Pulmonary artery endothelial cell (primary cell): ENCODE measurements at places on chromosomes 3 and 15. TPM values are rescaled to one million over a fixed set of nuclear protein-coding genes. Genes with fewer than 3 reads are reported as not detected.
A peak's percentile ranks its signal among the peaks of the same experiment; 100 is the strongest.

DNA sequence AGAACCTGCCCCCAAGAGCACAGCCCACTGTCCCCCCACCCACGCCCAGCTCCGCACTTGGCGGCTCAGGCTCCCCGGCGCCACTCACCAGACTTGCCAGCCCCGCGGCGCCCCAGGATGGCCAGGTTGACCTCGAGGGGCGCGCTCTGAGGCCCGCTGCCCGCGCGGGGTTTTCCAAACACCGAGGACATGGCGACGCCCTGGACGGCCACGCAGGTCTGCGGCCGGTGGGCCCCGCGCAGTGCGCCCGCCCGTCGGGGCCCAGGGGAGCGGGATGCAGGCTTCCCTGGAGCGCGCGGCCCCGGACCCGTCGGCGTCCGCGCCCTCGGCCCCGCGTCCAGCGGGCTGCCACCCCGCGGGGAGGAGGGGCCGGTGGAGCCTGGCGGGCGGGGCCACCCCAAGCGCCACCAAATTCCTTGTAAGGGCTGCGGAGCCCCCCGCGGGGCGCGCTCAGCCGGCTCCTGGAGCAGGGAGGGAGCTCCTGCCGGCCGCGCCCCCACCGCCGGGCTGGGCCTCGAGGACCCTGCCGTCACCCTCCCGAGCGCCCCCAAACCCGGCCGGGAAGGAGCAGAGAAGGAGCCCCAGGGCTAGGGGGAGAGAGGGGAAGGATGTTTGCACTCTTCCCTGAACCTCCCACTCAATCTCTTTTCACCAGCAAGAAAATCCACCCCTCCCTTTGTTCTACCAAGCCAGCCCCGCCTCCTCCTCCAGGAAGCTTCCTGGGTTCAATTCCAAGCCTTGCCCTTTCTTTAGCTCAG lies at the start of gene RASL12:
TSS of gene RASL12 (minus strand) at position 347 of the 758 bp plus-strand sequence. CDS start at position 191, 156 bp downstream.
- no peak for DNase-seq

GRCh38 chr15:91426412-91426811 lies 326.4 kb downstream of the SV2B start:
- no peak for DNase-seq

- DNase-seq: no peak
Measured at GRCh38 chr15:56917652-56918045, 795 bp upstream of the TCF12 start.

DNA sequence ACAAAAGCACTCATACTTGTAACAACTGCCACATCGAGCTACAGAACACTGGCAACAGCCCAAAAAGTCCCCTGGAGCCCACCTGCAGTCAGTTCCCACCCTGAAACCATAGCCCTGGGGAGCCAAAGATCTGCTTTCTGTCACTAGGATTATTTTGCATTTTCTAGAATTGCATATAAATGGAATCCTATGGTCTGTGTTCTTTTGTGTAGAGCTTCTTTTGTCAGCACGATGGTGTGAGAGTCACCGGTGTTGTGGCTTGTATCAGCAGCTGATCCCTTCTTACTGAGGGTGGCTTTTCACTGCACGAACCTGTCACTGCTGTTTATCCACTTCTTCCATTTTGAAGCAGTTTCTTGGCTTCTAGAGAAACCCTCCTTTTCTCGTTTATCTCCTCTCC lies 60.1 kb upstream of the PRR23E start:
- no peak for DNase-seq

- no peak for DNase-seq
Measured at GRCh38 chr3:12294885-12295580, 6.2 kb downstream of the PPARG start.

- DNase-seq: no peak
Measured at GRCh38 chr3:85604641-85605040, 645.9 kb downstream of the CADM2 start.

DNA sequence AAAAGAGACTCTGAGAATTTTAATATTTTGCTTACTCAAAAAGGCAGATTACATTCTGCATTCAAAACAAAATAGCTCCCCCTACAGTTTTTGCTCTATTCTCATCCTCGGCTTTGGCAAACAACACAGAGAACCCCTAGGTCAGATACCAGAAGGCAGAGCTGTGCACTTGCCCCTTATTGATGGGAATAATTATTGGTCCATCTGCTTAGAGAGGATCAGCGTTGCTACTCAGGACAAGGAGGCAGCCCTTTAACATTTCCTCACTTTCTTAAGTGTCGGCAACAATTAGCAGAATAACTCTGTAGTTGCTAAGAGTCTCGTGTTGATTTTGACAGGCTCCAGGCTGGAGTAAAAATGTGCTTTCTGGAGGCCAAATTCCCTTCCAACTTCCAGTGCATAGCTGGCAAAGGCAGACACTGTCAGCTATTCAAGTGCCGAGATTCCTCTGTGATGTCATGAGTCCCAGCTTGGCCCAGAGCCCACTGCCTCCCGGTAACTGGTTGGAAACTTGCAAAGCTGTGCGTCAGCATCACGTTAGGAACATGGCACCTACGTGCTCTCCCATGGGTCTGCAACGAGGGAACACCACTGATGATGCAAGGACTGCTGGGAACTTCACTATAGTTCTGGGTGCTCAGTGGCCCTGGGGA lies 482.7 kb upstream of the ADAMTS9 start:
- DNase-seq: peak; percentile 33

DNA sequence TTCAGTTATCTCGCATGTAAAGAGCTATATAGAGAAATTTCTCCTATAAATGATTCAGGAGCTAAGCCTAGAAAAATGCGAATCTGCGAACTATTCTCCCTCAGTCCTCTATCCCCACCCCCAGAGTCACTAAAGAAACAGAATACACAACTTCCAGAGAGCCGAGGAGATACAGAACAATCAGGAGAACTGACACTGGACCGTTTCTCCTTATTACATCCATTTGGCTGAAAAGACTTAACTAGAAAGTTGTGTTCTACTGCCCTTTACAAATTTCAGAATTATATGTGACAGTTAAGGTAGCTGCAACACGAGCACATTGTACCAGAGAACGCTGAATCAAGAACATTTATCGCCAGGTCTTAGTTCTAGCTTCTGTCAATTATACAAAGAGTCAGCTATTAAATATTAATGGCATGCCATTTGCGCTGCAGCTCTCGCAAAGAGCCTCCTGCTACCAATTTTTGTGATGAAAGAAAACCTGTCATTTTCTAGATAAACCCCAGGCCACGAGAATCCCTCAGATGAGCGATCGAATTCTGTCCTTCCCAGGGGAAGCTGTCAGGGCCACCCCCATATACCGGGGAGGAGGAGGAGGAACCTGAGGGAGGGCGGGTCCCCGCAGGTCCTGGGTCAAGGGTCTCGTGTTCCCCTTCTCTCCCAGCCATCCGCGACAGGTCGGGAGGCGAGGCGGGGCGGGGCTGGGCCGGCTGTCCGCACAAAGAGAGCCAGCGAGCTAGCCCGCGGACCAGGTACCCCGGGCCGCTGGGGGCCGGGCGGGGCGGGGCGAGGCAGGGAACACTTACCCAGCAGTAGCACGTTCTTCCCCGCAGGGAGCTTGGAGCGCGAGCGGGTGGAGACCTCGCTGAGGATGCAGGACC lies 878 bp downstream of the DYNC1LI1 start:
- DNase-seq: no peak

- no peak for DNase-seq
Measured at GRCh38 chr15:66633041-66633937, 67.5 kb upstream of the LCTL start.

DNA sequence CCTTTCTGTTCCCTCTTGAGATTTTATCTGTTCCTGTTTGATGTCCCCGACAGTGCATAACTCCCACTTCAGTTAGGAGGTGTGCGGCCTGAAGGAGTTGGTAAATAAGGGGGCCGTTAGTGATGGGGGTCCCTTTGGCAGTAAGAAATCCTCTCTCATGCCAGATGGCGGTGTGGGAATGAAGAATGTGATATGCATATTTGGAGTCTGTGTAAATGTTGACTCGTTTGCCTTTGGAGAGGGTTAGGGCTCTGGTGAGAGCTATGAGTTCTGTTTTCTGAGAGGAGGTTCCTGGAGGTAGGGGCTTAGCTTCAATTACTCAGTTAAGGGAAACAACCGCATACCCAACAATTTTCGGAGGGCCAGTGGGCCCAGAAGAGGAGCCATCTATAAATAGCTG lies 38.8 kb upstream of the RNF7 start:
- DNase-seq: no peak

DNA sequence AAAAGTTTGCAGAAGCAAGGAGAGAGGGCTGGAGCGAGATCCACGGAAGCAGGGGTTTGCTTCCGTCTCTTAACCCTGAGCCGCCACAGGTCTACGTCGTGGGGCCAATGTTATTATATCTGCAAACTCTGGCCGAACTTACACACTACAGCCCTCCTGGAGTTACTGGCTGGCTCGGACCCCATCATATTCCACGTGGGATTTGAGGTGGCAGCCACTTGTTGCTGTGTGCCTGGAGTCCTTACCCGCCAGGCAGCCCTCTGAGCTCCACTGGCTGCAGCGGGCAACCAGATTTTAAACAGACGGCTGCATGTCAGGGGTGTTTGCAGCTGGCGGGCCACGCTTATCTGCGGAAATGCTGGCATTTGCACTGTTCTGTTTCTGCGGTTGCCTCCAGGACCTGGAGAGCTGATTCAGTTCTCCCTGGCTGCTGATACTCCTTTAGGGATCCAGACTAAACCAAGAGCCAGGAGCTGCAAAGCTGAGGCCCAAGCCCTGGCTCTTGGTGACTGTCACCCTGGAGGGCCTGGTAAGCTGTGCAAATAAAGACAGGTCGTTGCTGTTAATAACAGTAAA lies 34.7 kb downstream of the TM2D3 start:
- DNase-seq: no peak

- DNase-seq: no peak
Measured at GRCh38 chr3:77618686-77619085, 578.8 kb downstream of the ROBO2 start.

- DNase-seq: peak; percentile 93
Measured at GRCh38 chr15:85582131-85583079, 202.0 kb downstream of the AKAP13 start.

DNA sequence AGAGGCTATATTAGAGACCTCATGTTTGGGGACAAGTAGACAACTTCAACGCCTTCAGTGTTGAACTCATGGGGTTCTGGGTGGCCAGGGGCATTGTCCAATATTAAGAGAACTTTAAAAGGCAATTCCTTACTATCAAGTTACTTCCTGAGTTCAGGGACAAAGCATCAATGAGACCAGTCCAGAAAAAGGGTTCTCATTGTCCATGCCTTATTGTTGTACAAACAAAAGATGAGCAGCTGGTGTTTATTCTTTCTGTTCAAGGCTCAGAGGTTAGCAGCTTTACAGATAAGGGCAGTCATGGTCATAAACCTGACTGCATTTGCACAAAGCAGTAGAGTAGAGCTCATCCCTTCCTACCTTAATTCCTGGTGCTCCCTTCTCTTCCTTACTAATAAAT lies 18.5 kb upstream of the PDHB start:
- DNase-seq: no peak

DNA sequence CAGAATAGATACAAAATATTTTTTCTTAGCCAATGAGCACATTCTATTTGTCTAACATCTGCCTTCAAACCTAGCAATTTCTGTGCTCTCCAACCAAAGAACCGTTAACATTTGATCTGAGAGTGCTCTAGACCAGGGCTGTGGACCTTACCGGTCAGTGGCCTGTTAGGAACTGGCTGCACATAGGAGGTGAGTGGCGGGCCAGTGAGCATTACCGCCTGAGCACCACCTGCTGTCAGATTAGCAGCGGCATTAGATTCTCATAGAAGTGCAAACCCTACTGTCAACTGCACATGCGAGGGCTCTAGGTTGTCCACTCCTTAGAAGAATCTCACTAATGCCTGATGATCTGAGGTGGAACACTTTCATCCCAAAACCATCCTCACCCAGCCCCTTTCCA lies 131.7 kb downstream of the CADM2 start:
- no peak for DNase-seq

DNA sequence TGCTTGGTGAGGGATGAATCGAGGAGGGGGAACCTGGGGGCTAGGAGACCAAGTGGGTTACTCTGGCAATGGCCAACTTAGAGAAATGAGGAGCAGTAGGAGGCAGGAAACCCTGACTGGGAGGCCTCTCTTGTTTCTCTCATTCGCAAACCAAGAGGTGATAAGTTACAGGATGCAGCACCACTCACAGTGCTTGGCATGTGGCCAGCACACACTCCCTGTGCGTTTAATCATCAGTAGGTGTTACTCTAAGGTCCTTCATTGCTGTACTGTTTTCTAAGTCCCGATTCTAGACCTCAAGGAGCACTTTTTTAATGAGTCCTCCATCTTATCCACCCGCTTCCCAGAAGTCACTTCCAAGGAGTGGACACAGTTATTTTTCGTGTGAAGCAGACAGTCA lies 314.1 kb upstream of the TRIM42 start:
- DNase-seq: no peak

DNA sequence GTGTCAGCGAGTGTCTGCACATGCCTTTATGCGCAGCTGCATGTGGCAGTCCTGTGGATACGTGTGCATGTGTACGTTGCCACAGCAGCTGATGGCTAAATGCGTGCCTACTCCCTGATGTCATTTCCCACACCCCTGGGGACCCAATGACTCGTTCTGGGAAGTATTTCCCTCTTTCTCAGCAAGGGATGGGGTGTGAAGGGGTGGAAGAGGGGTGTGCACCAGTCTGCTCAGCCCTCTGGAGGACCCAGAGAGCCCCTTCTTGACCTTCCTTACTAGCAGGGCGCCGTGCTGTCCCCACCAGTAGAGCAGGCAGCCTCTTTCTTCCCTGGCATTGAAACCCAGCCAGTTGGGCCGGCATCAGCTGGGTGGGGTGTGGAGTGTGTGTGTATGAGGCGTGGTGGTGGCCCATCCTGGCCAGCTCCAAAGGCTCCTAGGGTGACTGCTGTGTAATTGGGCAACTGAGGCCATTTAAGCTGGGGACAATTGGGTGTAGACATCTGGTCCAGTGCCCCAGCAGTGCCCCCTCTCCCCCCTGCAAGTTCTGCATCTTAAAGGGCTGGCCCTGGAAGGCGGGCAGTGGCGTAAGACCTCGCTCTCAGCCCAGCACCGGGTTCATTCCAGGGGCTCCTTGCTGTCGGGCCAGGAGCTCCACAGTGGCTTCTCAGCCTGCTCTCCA lies 19.2 kb downstream of the SNX33 start:
- peak; percentile 94 for DNase-seq

- DNase-seq: no peak
Measured at GRCh38 chr3:188323067-188323842, 169.3 kb downstream of the LPP start.

The TMED3 gene
- 134 and 221 TPM in 2 replicates for total RNA-seq

The RASSF1 gene
- total RNA-seq: 17.0 and 22.5 TPM in 2 replicates

The SPINK8 gene
- total RNA-seq: not detected in 2 replicates

The LRRN1 gene
- total RNA-seq: not detected in 2 replicates

The GOLGA6L7 gene
- not detected in 2 replicates for total RNA-seq

The PRR20G gene
- not detected in 2 replicates for total RNA-seq

The PLD1 gene
- 78.9 and 81.0 TPM in 2 replicates for total RNA-seq

The MTHFS gene
- 12.1 and 17.3 TPM in 2 replicates for total RNA-seq

The UCN2 gene
- total RNA-seq: 0.07 TPM in 1 of 2 replicates, not detected in the other

The CHRNA7 gene
- 2.8 and 4.0 TPM in 2 replicates for total RNA-seq

The CHL1 gene
- not detected in 2 replicates for total RNA-seq

The KLHL40 gene
- total RNA-seq: not detected in 2 replicates

The LRRC2 gene
- 0.07 and 0.85 TPM in 2 replicates for total RNA-seq

The OCA2 gene
- total RNA-seq: not detected in 2 replicates
